T1000 (cell line): ENCODE measurements at places on chromosomes 7 and 10.

GRCh38 chr7:134724606-134725005, 54.8 kb upstream of the CALD1 start:
- DNase-seq = no peak

DNA sequence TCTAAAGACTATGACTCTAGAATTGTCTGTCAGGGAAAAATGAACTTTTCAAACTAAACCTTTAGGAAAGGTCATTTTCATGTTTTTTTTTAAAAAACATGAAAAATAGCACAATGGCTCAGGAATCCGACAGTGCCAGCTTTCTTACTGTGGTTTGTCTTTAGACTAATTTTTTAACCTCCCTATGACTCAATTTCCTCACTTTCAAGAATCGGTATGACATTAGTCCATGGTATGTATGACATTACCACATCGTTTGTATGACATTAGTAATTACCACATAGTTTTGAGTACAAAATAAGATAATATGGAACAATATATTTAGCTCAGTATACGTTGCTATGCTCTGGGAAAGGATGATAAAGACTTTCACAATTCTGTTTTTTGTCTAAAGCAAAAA, 383.2 kb downstream of the PTPRN2 start:
- DNase-seq = no peak

GRCh38 chr7:139294951-139295575, 46.1 kb upstream of the FMC1 start:
- DNase-seq = no peak

GRCh38 chr7:69696054-69696591, 97.8 kb downstream of the AUTS2 start:
- DNase-seq = no peak

DNA sequence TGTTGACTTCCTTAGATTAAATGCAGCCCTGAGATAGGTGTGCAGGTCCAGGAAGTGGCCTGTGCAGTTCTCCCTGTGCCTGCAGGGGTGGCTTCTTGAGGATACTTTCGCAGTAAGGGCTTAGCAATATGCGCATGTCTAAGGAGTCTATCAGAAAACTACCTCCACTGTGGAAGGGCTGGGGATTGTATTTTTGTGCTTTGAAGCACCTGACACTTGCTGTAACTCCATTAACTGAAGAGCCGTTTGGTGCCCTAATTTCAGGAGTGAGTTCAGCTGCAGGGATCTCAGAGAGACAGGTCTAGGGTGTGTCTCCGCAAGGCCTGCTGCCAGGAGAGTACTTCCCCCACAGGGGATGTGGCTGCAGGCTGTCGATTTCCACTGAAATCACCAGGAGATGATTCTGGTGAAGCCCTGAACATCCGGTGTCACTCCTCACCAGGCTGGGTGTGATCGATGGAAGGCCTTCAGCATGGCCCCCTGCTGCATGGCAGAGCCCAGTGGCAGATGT, 35.5 kb downstream of the IKZF1 start:
- DNase-seq = no peak
